NCI-H187 (cell line): ENCODE measurements at places on chromosomes 1 and 21.
A peak's percentile ranks its signal among the peaks of the same experiment; 100 is the strongest.

- no peak for DNase-seq
These were observed 65.6 kb upstream of the USP24 start for GRCh38 chr1:55280731-55281130.

- DNase-seq: no peak
These were observed 21.6 kb upstream of the TRAF5 start for GRCh38 chr1:211305044-211305443.

- DNase-seq: no peak
These were observed 14.2 kb downstream of the COL18A1 start for GRCh38 chr21:45419162-45419561.

DNA sequence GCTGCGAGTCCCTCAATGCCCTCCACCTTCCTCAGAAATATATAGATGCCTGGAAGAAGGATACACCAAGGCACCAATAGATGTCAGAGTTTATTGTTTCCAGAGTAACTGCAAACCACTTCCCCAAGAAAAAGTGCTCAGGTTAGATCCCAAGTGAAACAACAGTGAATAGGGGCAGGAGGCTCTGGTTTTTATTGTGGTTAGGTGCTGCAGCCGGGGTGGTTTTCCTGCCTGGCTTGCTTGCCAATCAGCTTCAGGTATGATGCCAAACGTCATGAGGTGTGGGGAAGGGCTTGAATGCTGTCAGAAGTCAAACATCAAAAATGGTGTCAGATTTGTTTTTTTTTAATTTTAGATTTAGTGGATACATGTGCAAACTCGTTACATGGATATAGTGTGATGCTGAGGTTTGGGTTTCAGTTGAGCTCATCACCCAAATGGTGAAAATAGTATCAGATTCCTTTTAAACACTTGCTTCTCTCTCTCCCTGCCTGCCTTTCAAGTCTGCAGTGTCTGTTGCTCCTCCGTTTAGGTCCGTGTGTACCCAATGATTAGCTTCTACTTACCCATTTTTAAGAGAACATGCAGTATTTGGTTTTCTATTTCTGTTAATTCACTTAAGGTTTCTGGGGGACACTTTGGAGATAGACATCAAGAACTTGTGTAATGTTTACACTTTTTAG, 1317.0 kb downstream of the MRPL39 start:
- no peak for DNase-seq

- DNase-seq: no peak
These were observed 152.2 kb downstream of the HIVEP3 start for GRCh38 chr1:41766546-41766945.

DNA sequence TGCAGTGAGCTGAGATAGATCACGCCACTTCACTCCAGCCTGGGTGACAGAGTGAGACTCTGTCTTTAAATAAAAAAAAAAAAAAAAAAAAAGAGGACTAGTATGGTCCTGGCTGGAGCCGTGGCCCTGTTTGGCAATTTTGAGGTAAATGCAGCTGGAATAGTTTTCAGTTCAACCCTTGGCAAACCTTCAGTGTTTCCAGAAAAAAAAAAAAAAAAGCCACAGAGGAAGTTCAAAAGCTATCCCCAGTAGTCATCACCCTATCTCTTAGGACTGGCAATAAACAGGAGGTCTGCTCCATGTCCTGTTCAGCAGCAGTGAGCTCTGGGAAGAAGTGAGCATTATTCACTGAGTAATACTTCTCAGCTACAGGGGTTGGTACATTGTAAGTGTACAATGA, 56.8 kb upstream of the ERRFI1 start:
- no peak for DNase-seq

DNA sequence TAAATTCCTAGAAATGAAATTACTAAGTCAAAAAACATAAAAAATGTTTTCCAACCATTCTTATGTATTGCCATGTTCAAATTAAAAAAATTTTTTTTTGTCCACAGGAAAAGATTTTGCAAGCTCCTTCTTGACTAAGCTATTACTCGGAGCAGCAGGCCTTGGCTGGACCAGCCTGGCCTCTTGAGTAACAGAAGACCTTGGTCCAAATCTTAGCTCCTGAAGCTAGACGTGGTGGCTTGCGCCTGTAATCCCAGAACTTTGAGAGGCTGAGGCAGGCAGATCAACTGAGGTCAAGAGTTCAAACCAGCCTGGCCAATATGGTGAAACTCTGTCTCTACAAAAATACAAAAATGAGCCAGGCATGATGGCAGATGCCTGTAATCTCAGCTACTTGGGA, 77.6 kb downstream of the CLSTN1 start:
- DNase-seq: no peak

DNA sequence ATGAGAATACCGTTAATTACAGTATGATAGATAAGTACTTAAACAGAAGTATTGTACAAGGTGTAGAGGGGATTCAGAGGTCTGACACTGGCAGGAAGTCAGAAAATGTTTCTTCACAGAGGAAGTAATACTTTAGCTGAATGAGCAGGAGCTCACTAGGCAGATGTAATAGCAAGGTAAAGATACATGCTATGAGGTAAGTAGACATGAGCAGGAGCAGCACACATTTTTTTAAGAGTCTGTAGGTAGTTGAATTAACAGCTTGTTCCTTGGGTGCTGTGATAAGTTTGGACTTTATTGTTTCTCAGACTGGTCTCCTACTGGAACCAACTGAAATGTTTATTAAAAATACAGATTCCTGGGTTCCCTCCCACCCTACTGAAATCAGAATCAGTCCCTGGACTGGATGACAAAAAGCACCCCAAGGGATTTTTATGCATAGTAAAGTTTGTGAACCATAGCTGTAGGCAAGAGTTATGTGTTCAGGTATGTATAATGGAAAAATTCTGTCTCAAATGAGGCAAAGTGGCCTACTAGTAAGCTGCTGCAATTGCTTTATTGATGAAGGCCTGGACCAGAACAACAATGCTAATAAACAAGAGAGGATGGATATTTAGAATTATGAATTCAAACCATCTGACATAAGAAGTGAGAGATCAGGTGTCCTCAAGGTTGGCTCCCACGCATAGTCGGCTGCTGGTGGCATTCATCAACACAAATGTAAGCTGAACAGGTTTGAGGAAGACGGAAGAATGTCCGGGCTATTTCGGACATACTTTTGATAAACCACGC, 902 bp downstream of the AP4B1 start:
- no peak for DNase-seq

GRCh38 chr21:45378258-45378966, 26.6 kb upstream of the COL18A1 start:
- no peak for DNase-seq

DNA sequence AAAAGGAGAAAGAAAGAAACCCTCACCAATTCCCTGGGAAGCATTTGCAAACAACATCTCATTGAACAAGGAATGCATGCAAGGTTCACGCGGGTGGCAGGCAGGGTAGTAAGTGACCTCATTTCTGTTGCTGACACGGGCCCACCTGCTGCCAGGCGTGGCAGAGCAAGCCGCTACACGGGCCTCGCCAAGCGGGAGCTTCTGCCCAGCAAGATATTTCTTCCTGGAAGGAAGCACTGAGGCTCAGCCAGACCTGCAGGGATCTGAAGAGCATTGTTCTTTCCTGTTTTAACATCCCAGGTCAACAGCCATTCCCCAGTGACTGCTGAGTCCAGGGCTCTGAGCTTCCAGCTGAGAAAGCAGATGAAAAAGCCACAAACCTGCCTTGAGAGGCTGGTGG, 91.9 kb upstream of the IGSF21 start:
- DNase-seq: peak; percentile 8
